ENCODE measurements at places on chromosomes 6 and 20. TPM values are rescaled to one million over a fixed set of nuclear protein-coding genes. Genes with fewer than 3 reads are reported as not detected.

Gene SRMS
- total RNA-seq = not detected

Gene SLC24A3
- total RNA-seq = not detected

Gene PAX1
- not detected for total RNA-seq

Gene BCAS4
- total RNA-seq = 30.7 TPM

Gene TSPYL4
- total RNA-seq = 3.5 TPM

Gene BCAS1
- total RNA-seq = 0.37 TPM

Gene LZTS3
- total RNA-seq = 4.1 TPM

Gene PNLDC1
- not detected for total RNA-seq

Gene BMP7
- total RNA-seq = 0.38 TPM

Gene PACSIN1
- total RNA-seq = not detected

Gene C6orf52
- total RNA-seq = 2.1 TPM

Gene EPPIN
- not detected for total RNA-seq

Gene PRDM13
- total RNA-seq = 0.84 TPM

Gene PDE10A
- 25.5 TPM for total RNA-seq

Gene SCRT2
- not detected for total RNA-seq

Gene KIAA0408
- 6.8 TPM for total RNA-seq

Gene SAMHD1
- total RNA-seq = 7.0 TPM

Gene PTK7
- 3.7 TPM for total RNA-seq

Gene KIAA1755
- total RNA-seq = 0.13 TPM
